CD4-positive, alpha-beta memory T cell (primary cell): ENCODE measurements at places on chromosomes 6 and 20. TPM values are rescaled to one million over a fixed set of nuclear protein-coding genes. Genes with fewer than 3 reads are reported as not detected.

Gene TNFRSF6B
- polyA plus RNA-seq, result not detected

DNA sequence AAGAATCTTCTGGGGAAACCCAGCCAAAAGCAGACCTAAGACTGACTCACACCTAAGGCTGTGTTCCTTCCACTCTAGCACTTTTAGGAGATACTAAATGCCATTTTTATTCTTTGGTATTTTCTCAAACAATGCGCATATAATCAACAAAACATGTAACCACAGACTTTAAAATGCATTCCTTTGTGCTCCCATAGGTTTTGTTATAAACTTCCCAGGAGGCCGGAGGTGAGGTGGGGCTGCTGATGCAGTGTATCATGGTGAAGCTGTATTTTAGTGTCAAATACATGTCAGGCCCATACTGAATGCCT is 155.2 kb downstream of the BTBD3 start:
- DNase-seq, result no peak

Gene CDSN
- polyA plus RNA-seq, result not detected

Gene NSFL1C
- 105 TPM for polyA plus RNA-seq

- DNase-seq, result no peak
Measured at GRCh38 chr20:22582964-22583772, 1.2 kb downstream of the FOXA2 start.

- DNase-seq, result no peak
Measured at GRCh38 chr20:40893610-40894236, 134.9 kb upstream of the TOP1 start.

DNA sequence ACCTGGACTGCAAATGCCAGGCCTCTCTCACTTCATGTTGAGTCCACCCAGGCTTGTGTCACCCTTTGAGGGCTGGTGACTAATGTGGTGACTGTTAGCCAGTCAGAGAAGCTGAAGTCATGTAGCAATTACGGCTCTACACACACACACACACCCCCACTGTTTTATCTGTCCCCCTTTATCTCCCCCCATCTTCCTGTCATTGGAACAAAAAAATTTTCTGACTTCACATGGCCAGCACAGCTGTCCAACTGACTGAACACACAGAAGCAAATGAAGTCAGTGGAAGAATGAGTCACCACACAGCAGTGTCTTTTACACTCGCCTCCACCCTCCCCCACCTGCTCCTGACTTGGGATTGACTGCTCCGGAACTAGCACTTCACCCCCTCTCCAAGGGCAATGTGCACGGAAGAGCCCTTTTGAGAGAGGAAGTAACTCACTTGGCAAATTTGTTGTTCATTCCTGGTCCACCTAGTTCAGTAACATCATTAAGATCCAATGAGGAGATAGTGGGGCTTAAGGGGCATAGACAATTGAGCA is 198.0 kb downstream of the RNF144B start:
- DNase-seq, result no peak

Gene SALL4
- polyA plus RNA-seq, result not detected

Gene C6orf52
- not detected for polyA plus RNA-seq

DNA sequence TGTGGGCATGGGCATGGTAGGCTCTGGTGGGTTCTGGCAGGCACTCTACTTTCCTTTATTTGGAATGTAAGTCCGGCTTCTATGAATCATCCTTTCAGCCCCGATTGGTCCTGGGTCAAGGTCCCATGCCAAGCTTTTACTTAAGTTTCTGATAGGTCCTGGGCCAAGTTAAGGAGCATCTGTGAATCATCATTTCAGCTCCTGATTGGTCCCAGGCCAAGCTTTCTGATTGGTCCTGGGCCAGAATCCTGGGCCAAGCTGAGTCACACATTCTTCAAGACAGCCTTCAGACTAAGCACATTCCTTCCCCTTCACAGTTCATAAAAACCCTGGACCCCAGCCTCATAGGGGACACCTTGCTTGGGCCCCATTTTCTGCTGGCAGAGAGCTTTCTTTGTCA is 231.0 kb upstream of the EYS start:
- no peak for DNase-seq

Gene ZSCAN23
- polyA plus RNA-seq, result not detected

Gene RBPJL
- polyA plus RNA-seq, result not detected

DNA sequence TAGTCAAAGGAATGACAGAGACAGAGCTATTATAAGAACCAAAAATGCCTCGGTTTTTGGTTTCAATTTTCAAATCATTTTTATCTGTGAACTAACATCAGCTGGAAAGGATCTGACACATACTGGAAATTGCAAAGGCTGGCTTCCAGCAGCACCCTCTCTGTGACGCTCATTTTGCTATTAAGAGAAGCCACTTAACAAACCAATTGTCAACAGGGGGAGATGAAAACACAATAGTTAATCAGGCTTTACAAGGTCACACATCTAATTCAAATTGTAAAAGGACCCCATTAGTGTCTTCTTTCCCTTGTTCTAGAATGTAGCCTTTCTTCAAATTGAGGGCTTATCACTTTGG is 160.5 kb downstream of the TFAP2B start:
- no peak for DNase-seq

Gene MYL9
- polyA plus RNA-seq, result not detected

Gene CD109
- 0.17 TPM for polyA plus RNA-seq

Gene PRL
- polyA plus RNA-seq, result not detected

DNA sequence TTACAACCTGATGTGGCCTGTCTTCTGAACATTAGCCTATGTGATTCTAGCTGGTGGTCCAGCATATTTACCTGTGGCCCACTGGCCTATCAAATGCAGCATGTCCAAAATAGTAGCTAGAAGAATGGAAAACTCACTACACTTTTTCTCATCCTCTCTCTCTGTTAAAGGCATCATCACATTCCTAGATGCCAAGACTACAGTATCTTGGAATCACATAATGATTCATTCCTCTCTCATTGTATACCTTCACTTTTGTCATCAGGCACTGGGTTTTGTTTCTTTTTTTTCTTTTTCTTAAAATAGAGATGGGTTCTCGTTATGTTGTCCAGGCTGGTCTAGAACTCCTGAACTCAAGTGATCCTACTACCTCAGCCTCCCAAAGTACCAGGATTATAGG is 45.0 kb downstream of the FAM83B start:
- no peak for DNase-seq

DNA sequence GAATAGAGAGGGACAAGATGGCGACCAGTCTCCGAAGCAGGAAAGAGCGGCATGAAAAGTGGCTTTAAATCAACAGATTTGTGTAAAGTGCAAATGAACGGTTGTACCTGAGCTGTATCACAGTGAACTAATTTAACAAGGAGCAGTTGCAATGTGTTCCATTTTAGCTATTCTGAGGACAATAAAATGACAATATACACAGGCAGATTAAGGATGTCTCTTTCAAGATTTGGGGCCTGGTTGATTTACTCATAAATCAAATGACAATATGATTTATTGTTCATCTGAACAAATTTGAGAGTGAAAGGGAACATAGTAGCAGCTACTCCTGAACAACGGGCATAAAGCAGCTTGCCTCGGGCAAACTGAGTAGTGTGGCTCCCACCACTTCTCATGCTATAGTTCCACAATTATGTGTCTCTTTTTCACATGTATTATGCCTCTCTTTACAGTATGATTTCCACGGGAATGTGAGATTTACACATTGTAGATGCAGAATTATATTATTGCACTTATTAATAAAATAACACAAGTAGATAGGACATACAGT is 204.1 kb upstream of the AGPAT4 start:
- DNase-seq, result no peak

- DNase-seq, result no peak
Measured at GRCh38 chr20:48190757-48191156, 405.5 kb upstream of the SULF2 start.

Gene FAM217A
- not detected for polyA plus RNA-seq

Gene PLCB4
- not detected for polyA plus RNA-seq

Gene C20orf96
- 0.39 TPM for polyA plus RNA-seq

DNA sequence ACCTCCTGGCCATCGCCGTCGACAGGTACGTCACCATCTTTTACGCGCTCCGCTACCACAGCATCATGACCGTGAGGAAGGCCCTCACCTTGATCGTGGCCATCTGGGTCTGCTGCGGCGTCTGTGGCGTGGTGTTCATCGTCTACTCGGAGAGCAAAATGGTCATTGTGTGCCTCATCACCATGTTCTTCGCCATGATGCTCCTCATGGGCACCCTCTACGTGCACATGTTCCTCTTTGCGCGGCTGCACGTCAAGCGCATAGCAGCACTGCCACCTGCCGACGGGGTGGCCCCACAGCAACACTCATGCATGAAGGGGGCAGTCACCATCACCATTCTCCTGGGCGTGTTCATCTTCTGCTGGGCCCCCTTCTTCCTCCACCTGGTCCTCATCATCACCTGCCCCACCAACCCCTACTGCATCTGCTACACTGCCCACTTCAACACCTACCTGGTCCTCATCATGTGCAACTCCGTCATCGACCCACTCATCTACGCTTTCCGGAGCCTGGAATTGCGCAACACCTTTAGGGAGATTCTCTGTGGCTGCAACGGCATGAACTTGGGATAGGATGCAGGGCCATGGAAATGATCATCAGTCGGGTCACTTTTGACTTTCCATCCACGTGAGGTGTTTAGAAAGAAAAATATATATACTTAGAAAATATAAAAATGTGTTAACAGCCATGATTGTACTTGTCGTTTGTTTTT is 868 bp downstream of the MC3R start:
- DNase-seq, result no peak
